ENCODE measurements at places on chromosomes 7 and 10. TPM values are rescaled to one million over a fixed set of nuclear protein-coding genes. Genes with fewer than 3 reads are reported as not detected.

- no peak for DNase-seq
Observed at GRCh38 chr7:4871056-4871680, 9.3 kb upstream of the PAPOLB start.

- DNase-seq, result no peak
Observed at GRCh38 chr7:78090616-78091015, 292.0 kb downstream of the PHTF2 start.

GRCh38 chr7:4893929-4894475 is 10.5 kb upstream of the RADIL start:
- no peak for DNase-seq

Gene PPP1R3C
- 152 TPM for total RNA-seq

DNA sequence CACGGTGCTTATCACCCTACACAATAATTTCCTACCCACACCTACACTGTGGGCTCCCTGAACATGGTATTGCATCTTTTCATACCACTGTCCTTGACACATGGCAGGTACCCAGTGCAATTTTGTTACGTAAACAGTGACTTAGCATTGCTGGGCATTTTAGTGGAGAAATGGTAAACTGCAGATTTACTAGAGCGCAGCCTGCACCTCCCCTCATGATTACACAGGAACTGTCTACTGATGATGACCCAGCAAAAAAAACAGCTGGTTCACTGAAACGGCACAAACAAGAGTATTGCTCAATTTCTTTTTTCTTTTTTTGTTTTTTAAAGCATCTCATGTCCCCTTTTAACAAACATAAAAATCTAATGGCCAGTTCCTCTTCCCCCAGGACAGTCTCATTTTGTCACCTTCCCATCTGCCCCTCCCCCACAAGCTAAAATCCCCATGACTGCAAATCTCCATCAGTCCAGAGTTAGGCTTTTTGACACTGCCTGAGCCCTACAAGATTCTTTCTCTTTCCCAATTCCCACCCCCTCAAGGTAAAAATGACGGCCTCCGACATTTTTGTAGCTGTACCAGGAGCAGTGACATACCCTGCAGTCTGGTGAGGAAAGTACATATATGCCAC is 2.8 kb downstream of the ZNF746 start:
- DNase-seq, result no peak

Gene AS3MT
- total RNA-seq, result 3.1 TPM

DNA sequence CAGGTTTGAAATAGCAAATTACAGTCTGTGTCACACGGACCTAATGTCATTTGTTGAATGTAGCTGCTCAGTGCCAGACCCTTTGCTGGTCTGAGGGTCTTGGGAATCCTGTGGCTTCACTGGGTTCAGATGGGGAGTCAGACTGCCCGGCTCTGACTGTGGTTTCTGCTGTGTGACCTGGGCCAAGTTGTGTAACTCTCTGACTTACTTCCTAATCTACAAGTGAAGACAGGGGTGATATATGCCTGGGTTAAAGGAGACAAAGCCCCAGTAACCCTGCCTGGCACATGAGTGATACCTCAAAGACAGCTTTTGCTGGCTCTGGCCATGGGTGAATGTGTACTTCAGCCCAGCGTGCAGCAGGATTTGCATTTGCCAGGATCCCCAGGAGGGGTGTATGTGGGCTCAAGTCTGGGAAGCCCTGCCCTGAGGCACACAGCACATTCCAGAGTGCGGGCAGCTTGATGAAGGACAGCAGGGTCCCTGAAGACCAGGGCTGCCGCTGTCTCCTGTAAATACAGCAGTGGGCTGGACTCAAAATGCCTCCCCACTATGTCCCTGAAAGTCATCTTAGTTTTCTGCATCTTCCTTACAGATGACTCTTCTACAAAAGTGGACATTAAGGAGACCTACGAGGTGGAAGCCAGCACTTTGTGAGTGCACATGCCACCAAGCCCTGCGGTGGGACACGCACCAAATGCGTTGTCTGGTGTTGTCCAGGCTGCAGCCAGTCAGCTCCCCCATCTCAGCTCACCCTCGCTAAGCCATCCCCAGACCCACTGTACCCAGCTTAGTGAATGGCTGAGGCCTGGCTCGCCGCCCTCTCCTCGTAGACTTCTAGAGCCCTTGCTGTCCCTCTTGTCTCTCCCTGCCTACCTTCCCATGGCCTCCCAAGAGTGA is 16.4 kb downstream of the NACAD start:
- DNase-seq, result peak; percentile 57

Gene SEMA4G
- total RNA-seq, result 4.2 TPM

Gene CCL26
- 1.9 TPM for total RNA-seq

Gene WDR91
- 16.6 TPM for total RNA-seq

Gene ABCA13
- total RNA-seq, result 0.06 TPM

GRCh38 chr10:70410608-70411007 is 6.7 kb downstream of the EIF4EBP2 start:
- DNase-seq, result no peak

- no peak for DNase-seq
Observed at GRCh38 chr10:103444478-103444877, 7.7 kb downstream of the CALHM2 start.

GRCh38 chr10:126639084-126639483 is 31.4 kb downstream of the C10orf90 start:
- DNase-seq, result no peak

- no peak for DNase-seq
Observed at GRCh38 chr10:1107679-1108078, 51.5 kb downstream of the WDR37 start.

Gene WNT8B
- total RNA-seq, result not detected

Gene CYP26C1
- 0.23 TPM for total RNA-seq

Gene ITGB8
- total RNA-seq, result 12.0 TPM

- DNase-seq, result no peak
Observed at GRCh38 chr7:144812379-144813283, 23.2 kb downstream of the TPK1 start.

DNA sequence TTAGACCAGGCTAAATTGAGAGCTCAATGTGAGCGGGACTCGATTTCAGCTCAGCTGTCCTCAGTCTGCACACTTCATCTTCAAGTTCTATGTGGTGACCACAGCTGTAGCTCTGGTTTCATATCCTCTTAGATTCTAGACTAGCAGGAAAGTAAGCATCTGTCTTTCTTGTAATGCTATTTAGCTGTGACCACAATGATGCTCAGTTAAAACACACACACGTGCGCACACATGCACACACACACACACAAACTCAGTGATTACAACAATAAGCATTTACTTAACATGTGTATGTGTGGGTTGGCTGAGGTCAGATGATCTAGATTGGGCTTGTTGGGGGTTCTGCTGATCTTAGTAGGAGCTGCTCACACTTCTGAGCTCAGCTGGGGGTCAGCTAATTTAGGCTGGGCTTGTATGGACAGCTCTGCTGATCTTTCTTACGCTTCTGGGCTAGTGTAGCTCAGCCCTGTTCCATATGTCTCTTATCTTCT is 82.5 kb downstream of the ZNF365 start:
- DNase-seq, result no peak
